ENCODE measurements at places on chromosomes 13 and 19.

DNA sequence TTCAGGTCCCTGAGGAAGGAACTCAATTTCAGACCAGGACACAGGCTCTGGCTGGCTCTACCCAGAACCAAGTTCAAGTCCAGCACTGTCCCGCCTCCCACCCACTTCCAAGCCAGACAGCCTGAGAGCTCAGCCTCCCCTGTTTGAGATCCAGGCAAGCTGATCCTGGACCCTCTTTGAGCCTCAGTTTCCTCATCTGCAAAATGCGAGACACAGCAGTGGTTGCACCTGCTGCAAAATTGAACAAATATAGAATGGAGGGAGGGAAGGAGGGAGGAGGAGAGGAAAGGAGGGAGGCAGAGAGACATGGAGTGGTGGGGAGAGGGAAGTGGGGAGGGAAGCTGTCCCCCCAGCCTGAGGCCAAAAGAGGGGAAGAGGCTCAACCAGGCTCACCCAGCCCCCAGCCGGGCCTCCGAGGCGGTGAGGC lies 751 bp downstream of the TMEM221 start:
- DNase-seq, result no peak

DNA sequence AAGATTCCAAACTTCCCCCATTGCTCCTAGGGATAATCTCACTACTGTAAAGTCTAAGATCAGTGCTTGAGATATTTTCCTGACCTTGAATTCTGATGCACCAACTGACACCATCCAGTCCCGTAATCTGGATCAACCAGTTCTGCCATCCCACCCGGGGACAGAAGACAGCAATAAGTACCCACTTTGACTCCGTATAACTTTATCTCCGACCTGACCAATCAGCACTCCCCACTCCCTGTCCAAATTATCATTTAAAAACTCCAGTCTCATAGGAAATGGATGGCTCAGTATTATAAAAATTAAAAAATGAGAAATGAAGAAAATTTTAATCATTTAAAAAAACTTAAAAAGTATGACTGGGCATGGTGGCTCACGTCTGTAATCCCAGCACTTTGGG lies 61.4 kb upstream of the ABCC4 start:
- no peak for DNase-seq

DNA sequence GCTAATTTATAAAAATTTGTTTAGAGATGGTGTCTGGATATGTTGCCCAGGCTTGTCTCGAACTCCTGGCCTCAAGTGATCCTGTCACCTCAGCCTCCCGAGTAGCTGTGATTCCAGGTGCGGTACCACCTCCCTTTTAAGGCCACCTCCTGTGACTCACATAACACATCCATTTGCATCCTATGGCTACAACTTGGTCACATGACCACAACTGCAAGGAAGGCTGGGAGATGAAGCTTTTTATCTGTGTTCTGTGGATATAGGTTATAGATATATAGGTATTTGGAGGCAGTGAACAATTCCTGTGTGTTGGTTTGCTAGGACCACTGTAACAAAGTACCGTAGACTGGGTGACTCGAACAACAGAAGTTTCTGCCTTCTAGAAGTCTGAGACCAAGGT lies 6.0 kb downstream of the SPACA6 start:
- DNase-seq, result no peak

DNA sequence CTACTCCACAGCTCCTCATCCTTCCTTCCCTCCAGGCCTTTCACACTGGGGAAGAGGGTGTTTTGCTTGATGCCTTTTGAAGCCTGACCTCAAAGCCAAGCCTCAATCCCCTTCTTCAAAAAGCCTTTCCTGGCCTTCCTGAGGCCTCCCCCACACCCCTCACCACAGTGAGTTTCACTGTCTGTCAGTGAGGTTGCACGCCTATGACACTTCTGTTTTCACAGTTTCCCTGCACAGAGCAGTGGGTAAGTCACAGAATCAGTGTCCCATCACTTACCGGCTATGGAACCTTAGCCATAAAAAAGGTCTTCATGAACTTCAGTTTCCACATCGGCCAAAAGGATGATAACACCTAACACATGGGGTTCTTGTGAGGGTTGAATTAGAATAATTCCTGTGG lies 371.4 kb downstream of the UQCRFS1 start:
- DNase-seq, result no peak

- peak; percentile 0 for DNase-seq
Observed at GRCh38 chr13:101785858-101786257, 333.4 kb downstream of the ITGBL1 start.

- DNase-seq, result no peak
Observed at GRCh38 chr13:53064731-53065130, 36.1 kb downstream of the OLFM4 start.

- DNase-seq, result no peak
Observed at GRCh38 chr19:38298821-38299680, 5.0 kb upstream of the C19orf33 start.

- DNase-seq, result no peak
Observed at GRCh38 chr13:97483465-97483864, 49.5 kb downstream of the RAP2A start.
